NCI-H2081 treated with DMSO at 0.1 percent for 48 hours (cell line): ENCODE measurements at places on chromosomes 5 and 9.
A peak's percentile ranks its signal among the peaks of the same experiment; 100 is the strongest.

DNA sequence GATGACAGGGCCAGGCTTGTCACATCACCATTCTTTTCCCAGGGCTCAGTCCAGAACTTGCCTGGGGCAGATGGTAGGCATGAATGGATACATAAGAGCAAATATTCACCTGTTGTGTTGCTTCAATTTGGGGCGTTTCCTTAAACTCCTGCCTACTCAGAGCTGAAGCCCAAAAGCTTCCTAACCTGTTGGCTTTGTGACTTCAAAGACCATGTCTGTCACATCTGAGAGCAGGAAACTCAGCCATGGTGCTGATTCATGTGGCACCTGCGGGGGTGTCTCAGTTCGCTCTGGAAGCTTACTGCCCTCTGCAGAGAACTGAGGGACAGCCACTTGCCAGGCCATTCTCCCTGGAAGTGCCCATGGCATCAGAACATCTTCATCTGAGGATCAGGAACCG, 246.6 kb downstream of the HSPA4 start:
- no peak for DNase-seq

- peak; percentile 47 for DNase-seq
Observed at GRCh38 chr9:118209343-118209742, 505.1 kb downstream of the TLR4 start.

- no peak for DNase-seq
Observed at GRCh38 chr5:156641686-156642085, 208.4 kb upstream of the PPP1R2B start.

DNA sequence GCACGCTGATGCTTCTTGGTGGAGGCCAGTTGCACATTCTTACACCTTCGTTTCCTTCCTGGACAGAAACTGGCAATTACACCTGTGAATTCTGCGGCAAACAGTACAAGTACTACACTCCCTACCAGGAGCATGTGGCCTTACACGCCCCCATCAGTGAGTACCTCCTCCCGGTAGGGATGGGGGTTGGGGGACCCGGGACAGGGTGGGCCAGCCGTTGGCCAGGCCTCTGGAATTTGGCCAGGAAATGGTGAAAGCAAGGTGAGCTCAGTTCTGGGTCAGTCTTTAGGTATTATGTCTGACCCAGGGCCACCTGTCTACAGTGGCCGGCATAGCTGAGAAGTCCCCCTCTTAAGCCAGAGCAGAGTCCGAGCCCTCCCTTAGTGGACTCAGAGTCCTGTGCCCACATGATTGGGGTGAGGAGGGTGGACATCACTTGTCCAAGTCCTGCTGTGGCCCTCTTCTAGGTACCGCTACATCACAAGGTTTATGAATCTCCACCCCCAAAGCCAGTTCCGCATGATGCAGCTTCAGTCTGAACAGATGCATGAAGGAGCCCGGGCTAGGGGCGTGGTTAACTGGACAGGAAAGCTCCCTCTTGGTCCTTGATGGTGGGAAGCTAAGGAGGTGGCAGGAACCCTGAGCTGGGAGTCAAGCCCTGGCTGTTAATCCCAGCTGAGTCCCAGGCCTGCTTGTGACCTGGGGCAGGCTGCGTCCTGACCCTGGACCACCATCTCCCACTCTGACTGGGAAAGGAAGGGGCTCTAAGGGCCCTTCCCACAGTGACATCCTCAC, 61.3 kb downstream of the AMBP start:
- DNase-seq = no peak

GRCh38 chr9:78698371-78698770, 401.4 kb downstream of the PSAT1 start:
- no peak for DNase-seq

DNA sequence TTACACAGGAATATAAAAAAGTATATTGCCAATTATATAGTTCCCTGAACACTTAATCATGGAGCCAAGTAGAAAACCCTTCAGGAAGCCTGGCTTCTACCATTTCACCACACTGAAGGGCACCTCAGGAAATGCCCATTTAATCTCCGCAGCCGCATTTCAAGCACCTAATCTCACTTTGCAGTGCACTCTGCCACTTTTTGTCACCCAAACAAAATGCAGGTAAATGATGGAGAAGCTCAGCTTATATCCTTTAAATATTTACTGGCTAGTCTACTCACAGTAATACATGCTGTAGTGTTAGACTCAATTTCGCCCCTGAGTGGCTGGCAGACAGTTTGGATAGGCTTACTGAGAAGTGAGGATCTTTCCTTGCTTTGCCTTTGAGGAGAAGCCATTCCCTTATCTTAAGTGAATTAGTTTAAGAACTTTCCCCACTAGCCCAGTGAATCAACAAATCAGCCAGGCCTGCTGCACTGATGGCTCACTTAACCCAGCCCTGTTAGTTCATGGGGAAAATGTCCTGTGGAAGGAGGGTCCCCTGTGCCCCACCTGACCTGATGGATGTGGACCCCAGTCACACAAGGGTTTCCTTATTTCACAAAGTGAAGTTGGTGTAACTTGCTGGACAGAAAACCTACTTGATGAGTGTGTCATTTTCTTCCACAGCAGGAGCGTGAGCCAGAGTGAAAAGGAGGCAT, 209.7 kb downstream of the CAAP1 start:
- no peak for DNase-seq

GRCh38 chr9:77450085-77450475, 198.0 kb downstream of the GNA14 start:
- no peak for DNase-seq

DNA sequence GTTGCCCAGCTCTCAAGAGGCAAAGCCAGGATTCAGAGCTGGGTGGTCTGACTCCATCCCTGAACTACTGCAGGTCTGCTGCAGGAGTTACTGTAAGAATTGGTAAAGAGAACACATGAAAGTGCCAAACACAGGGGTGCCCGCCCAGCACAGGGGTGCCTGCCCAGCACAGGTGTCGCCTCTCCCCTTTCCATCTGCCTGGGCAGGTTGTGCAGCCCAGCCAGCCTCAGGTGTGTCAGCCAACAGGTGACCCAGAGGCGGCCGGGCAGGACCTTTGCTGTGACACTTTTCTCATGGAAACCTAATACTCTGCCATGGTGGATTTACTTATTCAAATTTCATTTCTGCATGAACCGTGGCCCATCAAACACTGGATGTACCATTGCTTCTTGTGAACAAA, 289.7 kb upstream of the IRX4 start:
- DNase-seq = no peak

DNA sequence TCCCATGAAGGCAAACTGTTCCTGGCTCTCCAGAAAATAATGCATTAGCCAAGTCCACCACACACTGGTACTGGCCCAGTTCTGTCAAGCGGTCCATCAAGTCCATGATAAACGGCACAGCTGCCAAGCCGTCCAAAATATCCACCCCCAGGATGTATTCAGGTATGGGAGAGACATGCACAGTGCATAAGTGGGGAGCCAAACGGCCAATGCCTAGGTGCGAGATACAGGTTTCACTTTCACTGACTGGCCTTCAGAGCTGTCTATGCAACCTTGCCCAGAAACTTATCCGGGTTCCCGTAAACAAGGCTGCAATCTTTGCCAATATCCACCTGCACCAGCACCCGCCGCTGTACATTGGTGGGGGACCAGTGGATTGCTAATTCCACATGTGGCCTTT, 795.8 kb downstream of the EFNA5 start:
- no peak for DNase-seq
